ENCODE measurements at places on chromosomes 6 and 20. TPM values are rescaled to one million over a fixed set of nuclear protein-coding genes. Genes with fewer than 3 reads are reported as not detected.

GRCh38 chr6:113921299-113921904 lies 49.5 kb downstream of the HDAC2 start:
- no peaks in the 10 kb centered on the region for H3K27me3 ChIP-seq
- DNase-seq: no peak
- no peaks in the 10 kb centered on the region for H3K36me3 ChIP-seq
- no peak overlapping the region for H3K4me3 ChIP-seq

GRCh38 chr6:99612551-99613408 lies 6.1 kb downstream of the PRDM13 start:
- no peaks in the 10 kb centered on the region for H3K36me3 ChIP-seq
- H3K27me3 ChIP-seq: peaks cover 33% of the 10 kb centered on the region
- peak overlapping the region; percentile 34 for H3K4me3 ChIP-seq
- no peak overlapping the region for H3K27ac ChIP-seq

GRCh38 chr6:47483853-47484546 lies 6.4 kb downstream of the CD2AP start:
- no peak for DNase-seq
- H3K27me3 ChIP-seq: no peaks in the 10 kb centered on the region
- H3K36me3 ChIP-seq: no peaks in the 10 kb centered on the region
- H3K4me3 ChIP-seq: no peak overlapping the region
- no peak overlapping the region for H3K27ac ChIP-seq

GRCh38 chr20:10006447-10007090 lies 28.2 kb upstream of the ANKEF1 start:
- H3K4me3 ChIP-seq: no peak overlapping the region
- H3K27me3 ChIP-seq: no peaks in the 10 kb centered on the region
- H3K4me1 ChIP-seq: no peaks in the 10 kb centered on the region
- no peaks in the 10 kb centered on the region for H3K36me3 ChIP-seq
- H3K27ac ChIP-seq: no peak overlapping the region
- DNase-seq: no peak

GRCh38 chr20:45293041-45294002 lies 13.3 kb upstream of the RBPJL start:
- peak overlapping the region; percentile 53 for H3K27ac ChIP-seq
- no peak for DNase-seq
- H3K4me1 ChIP-seq: peaks cover 5% of the 10 kb centered on the region
- H3K27me3 ChIP-seq: no peaks in the 10 kb centered on the region
- H3K4me3 ChIP-seq: peak overlapping the region; percentile 74
- no peaks in the 10 kb centered on the region for H3K36me3 ChIP-seq

DNA sequence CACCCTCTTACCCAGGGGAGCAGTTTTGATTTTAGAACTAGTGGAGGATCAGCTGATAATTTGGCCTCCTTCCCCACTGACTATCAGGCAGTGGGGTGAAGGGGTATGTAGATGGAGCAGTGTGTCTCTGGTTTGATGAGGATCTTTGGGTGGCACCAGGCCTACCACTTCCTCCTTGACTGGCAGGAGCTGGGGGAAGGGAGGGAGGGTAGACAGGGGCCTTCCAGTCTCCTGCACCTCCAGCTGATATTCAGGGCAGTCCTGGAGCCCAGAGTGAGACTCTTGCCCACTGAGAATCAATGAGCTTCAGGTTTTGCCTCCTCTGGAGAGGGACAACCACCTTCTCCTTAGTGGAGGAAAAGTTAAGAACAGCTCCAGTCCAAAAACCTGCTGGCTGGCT lies 3.2 kb downstream of the DEF6 start:
- no peak for DNase-seq
- no peak overlapping the region for H3K4me3 ChIP-seq
- no peaks in the 10 kb centered on the region for H3K27me3 ChIP-seq
- peak overlapping the region; percentile 90 for H3K27ac ChIP-seq
- no peaks in the 10 kb centered on the region for H3K36me3 ChIP-seq

GRCh38 chr20:33871362-33871761 lies 60.2 kb downstream of the CHMP4B start:
- DNase-seq: no peak
- H3K36me3 ChIP-seq: no peaks in the 10 kb centered on the region
- peak overlapping the region; percentile 14 for H3K4me3 ChIP-seq
- H3K27ac ChIP-seq: no peak overlapping the region
- H3K4me1 ChIP-seq: peaks cover 4% of the 10 kb centered on the region

GRCh38 chr20:60691966-60692615 lies 560.0 kb upstream of the CDH4 start:
- no peak overlapping the region for H3K4me3 ChIP-seq
- no peak overlapping the region for H3K27ac ChIP-seq
- H3K27me3 ChIP-seq: no peaks in the 10 kb centered on the region
- no peaks in the 10 kb centered on the region for H3K36me3 ChIP-seq
- H3K4me1 ChIP-seq: no peaks in the 10 kb centered on the region

- H3K4me3 ChIP-seq: no peak overlapping the region
- H3K4me1 ChIP-seq: no peaks in the 10 kb centered on the region
- no peaks in the 10 kb centered on the region for H3K27me3 ChIP-seq
- no peaks in the 10 kb centered on the region for H3K36me3 ChIP-seq
Measured at GRCh38 chr6:39843305-39844020, 51.3 kb downstream of the DAAM2 start.

DNA sequence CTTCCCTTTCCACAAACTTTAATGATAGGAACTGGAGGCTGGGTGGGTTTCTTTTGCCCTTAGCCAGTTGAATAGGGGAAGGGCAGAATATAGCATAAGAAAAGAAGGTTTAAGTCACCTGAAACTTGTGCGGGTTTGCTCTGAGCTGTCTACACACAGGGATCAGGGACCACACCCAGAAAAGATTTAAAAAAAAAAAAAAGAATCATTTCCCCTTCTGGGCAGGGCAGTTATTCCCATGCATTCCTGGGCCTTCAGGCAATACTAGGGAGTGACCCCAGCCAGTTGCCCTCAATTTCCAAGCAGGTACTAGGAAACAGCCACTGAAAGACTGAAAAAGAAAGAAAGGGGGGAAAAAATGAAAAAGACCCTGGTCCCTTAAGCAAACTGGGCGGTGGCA lies 39.6 kb upstream of the HDAC2 start:
- no peak for DNase-seq
- no peak overlapping the region for H3K27ac ChIP-seq
- H3K36me3 ChIP-seq: no peaks in the 10 kb centered on the region

DNA sequence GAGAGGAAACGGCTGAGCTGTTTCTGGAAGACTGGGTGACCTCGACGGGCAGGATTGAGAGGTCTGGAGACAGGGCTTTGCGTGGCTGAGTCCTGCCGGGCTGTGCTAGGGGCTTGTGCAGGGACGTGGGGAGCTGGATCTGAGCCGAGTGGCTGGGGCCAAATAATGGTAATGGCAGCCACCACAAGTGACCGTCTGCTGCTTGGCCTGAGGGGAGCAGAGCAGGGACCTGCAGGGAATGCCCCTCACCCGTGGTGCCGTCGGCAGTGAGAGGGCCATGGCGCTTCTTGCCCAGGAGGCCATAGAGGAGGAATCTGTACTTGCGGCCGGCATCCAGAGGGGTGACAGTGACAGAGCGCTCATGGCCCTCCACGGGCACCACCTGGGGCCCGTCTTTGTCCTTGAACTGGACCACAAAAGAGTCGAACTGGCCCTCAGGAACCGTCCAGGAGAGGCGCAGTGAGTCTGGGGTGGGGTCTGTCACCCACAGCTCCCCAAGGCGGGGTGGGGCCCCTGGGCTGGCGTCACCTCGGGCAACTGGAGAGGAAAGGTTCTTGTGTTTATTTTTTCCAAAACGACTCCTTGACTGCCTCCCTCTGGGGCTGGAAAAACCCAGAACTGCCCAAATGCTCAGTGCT lies 31.8 kb downstream of the CYP21A2 start:
- no peaks in the 10 kb centered on the region for H3K27me3 ChIP-seq
- H3K36me3 ChIP-seq: peaks cover 30% of the 10 kb centered on the region
- H3K4me1 ChIP-seq: no peaks in the 10 kb centered on the region

DNA sequence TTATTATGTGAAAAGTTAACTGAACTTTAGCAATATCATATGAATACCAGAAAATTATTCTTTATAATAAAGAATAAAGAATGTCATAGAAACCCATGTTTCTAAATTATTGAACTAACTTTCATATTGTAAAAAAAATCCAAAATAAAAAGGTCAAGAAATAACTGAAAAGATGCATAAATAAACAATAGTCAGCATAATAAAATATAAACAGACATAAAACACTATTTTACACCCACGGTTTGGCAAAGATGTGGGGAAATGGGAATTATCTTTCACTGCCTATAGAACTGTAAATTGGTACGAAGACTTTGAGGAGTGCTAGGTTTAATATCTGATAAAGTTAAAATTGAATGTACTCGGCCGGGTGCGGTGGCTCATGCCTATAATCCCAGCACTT lies 34.7 kb upstream of the CTAGE9 start:
- no peaks in the 10 kb centered on the region for H3K4me1 ChIP-seq
- no peak for DNase-seq
- H3K27me3 ChIP-seq: no peaks in the 10 kb centered on the region
- no peaks in the 10 kb centered on the region for H3K36me3 ChIP-seq
- no peak overlapping the region for H3K4me3 ChIP-seq

- no peaks in the 10 kb centered on the region for H3K36me3 ChIP-seq
- no peak for DNase-seq
- H3K27me3 ChIP-seq: peaks cover 52% of the 10 kb centered on the region
- no peak overlapping the region for H3K27ac ChIP-seq
- peaks cover 8% of the 10 kb centered on the region for H3K4me1 ChIP-seq
Measured at GRCh38 chr6:2242311-2242710, 3.1 kb downstream of the GMDS start.

GRCh38 chr6:140579918-140580317 lies 1205.5 kb upstream of the CITED2 start:
- H3K4me3 ChIP-seq: no peak overlapping the region
- no peak overlapping the region for H3K27ac ChIP-seq
- H3K27me3 ChIP-seq: no peaks in the 10 kb centered on the region

GRCh38 chr6:19538096-19538495 lies 299.1 kb upstream of the ID4 start:
- H3K27me3 ChIP-seq: no peaks in the 10 kb centered on the region
- H3K4me1 ChIP-seq: peaks cover 7% of the 10 kb centered on the region
- DNase-seq: no peak
- H3K36me3 ChIP-seq: no peaks in the 10 kb centered on the region
- no peak overlapping the region for H3K27ac ChIP-seq
- no peak overlapping the region for H3K4me3 ChIP-seq

- H3K4me1 ChIP-seq: peaks cover 9% of the 10 kb centered on the region
- no peak for DNase-seq
- no peak overlapping the region for H3K4me3 ChIP-seq
- no peak overlapping the region for H3K27ac ChIP-seq
Measured at GRCh38 chr6:166691199-166691598, 64.1 kb upstream of the RPS6KA2 start.

- H3K4me3 ChIP-seq: peak overlapping the region; percentile 61
- H3K4me1 ChIP-seq: peaks cover 26% of the 10 kb centered on the region
- H3K36me3 ChIP-seq: no peaks in the 10 kb centered on the region
- H3K27ac ChIP-seq: no peak overlapping the region
- H3K27me3 ChIP-seq: no peaks in the 10 kb centered on the region
Measured at GRCh38 chr6:127341471-127342202, 1.8 kb downstream of the ECHDC1 start.

GRCh38 chr20:37518059-37518458 lies 3.0 kb upstream of the NNAT start:
- DNase-seq: no peak
- H3K27me3 ChIP-seq: no peaks in the 10 kb centered on the region
- H3K4me3 ChIP-seq: no peak overlapping the region
- H3K36me3 ChIP-seq: peaks cover 19% of the 10 kb centered on the region
- peaks cover 44% of the 10 kb centered on the region for H3K4me1 ChIP-seq

DNA sequence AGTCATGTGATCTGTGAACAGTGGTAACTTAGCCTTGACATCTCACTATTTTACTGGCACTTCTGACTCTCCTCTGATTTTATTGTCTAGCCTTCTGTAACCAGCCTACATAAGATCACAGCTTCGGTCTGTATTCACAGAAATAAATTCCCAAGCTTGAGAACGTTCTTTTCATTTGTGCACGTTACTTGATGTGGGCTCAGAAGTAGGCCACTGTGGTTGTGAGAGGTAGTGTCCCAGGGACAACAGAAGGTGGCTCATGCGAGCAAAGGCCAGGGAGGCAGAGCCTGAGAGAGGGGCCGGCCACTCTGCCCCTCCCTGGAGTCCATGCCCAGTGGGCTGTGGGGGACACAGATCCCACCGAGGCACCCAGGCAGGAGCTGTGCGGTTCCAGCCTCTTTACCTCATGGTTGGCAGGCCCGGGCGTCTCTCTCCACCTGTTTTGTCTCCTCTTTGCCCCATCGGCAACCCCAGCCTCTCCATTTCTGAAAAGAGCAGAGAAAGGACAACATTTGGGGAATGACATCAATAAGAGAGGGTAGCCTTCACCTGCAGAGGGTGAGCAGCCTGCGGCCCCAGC lies 207.5 kb upstream of the CST7 start:
- no peak for DNase-seq
- no peak overlapping the region for H3K27ac ChIP-seq
- no peaks in the 10 kb centered on the region for H3K4me1 ChIP-seq
- H3K27me3 ChIP-seq: no peaks in the 10 kb centered on the region

- H3K4me3 ChIP-seq: no peak overlapping the region
- peak overlapping the region; percentile 72 for H3K27ac ChIP-seq
- no peaks in the 10 kb centered on the region for H3K4me1 ChIP-seq
- no peaks in the 10 kb centered on the region for H3K36me3 ChIP-seq
Measured at GRCh38 chr6:11413728-11414127, 123.8 kb upstream of the TMEM170B start.

DNA sequence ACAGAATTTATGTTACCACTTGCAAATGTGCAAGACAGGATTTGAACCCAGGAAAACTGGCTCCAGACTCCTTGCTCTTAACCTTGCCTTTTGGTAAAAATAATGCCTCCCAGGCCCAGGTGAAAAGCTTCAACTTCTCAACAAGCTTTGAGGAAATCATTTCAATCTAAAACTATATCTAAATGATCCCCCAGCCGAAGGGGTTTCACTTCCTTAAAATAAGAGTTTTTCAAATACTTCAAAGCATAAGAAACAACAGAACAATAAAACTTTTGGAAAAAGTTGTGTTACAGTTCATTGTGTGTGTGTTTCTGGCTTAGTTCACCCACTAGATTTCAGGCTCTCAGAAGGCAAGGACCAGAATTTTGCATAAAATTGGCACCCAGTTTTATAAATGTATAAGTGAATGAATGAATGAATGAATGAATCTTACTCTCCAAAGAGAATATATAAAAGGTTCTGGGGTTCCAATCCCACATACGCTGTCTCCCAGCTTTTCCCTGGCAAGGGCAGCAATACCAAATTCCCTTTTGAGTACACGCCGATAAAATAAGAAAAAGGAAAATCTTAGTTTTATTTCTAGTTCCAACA lies 5.4 kb downstream of the OR2H2 start:
- no peak overlapping the region for H3K27ac ChIP-seq
- no peak overlapping the region for H3K4me3 ChIP-seq
- DNase-seq: no peak
- H3K27me3 ChIP-seq: peaks cover 26% of the 10 kb centered on the region
- no peaks in the 10 kb centered on the region for H3K36me3 ChIP-seq
- H3K4me1 ChIP-seq: no peaks in the 10 kb centered on the region

The C20orf202 gene
- not detected for total RNA-seq

The RHAG gene
- not detected for total RNA-seq

The HSPA12B gene
- total RNA-seq: 0.64 TPM

The KCNB1 gene
- total RNA-seq: 1.8 TPM

The OPRL1 gene
- 0.34 TPM for total RNA-seq

The MEP1A gene
- not detected for total RNA-seq

The BFSP1 gene
- total RNA-seq: 1.2 TPM

The THEMIS gene
- 5.7 TPM for total RNA-seq

The COL19A1 gene
- 0.19 TPM for total RNA-seq

The SOBP gene
- 1.8 TPM for total RNA-seq

Data from esophagus squamous epithelium (tissue), 5 donors.